ENCODE measurements at places on chromosomes 12 and 14.

GRCh38 chr12:127414186-127414585 is 852.8 kb upstream of the TMEM132C start:
- DNase-seq = no peak

DNA sequence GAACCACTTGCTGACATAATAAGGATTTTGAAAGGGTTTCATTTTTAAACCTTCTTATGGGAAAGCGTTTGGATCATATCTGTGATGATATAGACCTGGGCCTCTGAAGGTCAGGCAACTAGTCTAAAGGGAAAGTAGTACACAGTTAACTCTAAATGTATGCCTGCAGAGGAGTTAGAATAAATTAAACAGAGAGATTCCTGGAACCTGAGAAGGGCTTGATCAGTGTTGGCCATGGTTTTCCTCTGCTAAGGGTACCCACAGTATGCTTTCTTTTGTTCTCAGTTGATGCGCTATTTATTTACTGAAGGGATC is 14.4 kb upstream of the POLR3B start:
- no peak for DNase-seq

DNA sequence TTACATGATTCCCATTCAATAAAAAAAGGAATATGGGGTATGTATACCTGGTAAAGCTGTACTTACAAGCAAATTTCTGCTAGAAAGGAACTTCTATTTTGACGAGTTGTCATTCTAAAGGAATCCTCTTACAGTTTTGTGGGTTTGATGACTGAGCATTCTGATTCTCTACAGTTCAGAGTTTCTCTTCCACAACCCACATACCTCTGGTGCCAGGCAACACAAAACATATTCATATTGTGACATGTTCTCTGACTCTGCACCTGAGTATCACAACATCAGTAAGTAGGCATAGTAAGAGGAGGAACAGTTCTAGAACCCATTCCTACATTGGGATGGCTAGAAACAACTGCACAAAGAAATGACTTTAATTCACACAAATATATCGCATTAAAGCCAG is 636.6 kb downstream of the MED13L start:
- DNase-seq = no peak

- no peak for DNase-seq
Observed at GRCh38 chr12:82926630-82927029, 239.9 kb downstream of the TMTC2 start.

GRCh38 chr14:46451800-46452199 is 199.8 kb downstream of the RPL10L start:
- DNase-seq = no peak

All from hepatic stellate cell (primary cell).